ENCODE measurements at places on chromosomes 2 and 18. TPM values are rescaled to one million over a fixed set of nuclear protein-coding genes. Genes with fewer than 3 reads are reported as not detected.

SGPP2 gene
- 7.0 TPM for total RNA-seq

GNLY gene
- 3.2 TPM for total RNA-seq

MTA3 gene
- total RNA-seq = 38.0 TPM

COL4A3 gene
- not detected for total RNA-seq

KIAA2012 gene
- not detected for total RNA-seq

PAPOLG gene
- total RNA-seq = 16.1 TPM

CYP27C1 gene
- total RNA-seq = not detected

CNRIP1 gene
- not detected for total RNA-seq

ACVR1C gene
- 3.5 TPM for total RNA-seq

LCT gene
- 0.05 TPM for total RNA-seq

SCYGR4 gene
- not detected for total RNA-seq

MAP3K19 gene
- total RNA-seq = not detected

ADCY3 gene
- 49.9 TPM for total RNA-seq

MALT1 gene
- total RNA-seq = 41.0 TPM

LINC00305 gene
- total RNA-seq = not detected

CHAC2 gene
- 12.4 TPM for total RNA-seq

TCF23 gene
- not detected for total RNA-seq

DQX1 gene
- 0.10 TPM for total RNA-seq

ABCB11 gene
- not detected for total RNA-seq

Measured in activated naive CD4-positive, alpha-beta T cell treated with anti-CD3 and anti-CD28 coated beads for 36 hours (primary cell).